ENCODE measurements at places on chromosomes 13 and 19.

DNA sequence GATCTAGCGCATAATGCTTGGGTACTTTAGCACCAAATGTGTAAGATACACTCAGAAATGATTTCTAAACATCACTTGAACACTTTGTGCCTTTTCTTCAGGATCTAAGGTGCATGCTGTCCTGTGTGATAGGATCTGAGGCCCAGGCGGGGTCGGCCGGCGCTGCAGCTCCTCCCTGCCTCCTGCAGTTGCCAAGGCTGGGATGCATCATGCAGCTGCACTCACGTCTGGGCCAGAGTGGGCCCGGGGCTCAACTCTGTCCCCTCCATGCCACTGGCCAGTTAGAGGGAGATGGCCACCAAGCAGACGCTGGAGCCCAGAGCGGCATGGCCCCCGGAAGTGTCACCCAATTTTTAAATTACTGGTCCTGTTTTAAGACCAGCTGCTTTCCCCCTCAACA lies 29.3 kb upstream of the CD33 start:
- DNase-seq: no peak
- no peaks in the 10 kb centered on the region for H3K36me3 ChIP-seq
- no peaks in the 10 kb centered on the region for H3K4me1 ChIP-seq
- H3K4me3 ChIP-seq: no peak overlapping the region

GRCh38 chr19:45391346-45391745 lies 13.5 kb downstream of the PPP1R13L start:
- H3K4me1 ChIP-seq: no peaks in the 10 kb centered on the region
- no peak overlapping the region for H3K27ac ChIP-seq
- no peak for DNase-seq
- H3K36me3 ChIP-seq: peaks cover 20% of the 10 kb centered on the region

- H3K27me3 ChIP-seq: peaks cover 2% of the 10 kb centered on the region
- no peak for DNase-seq
- H3K4me1 ChIP-seq: no peaks in the 10 kb centered on the region
- H3K27ac ChIP-seq: no peak overlapping the region
- no peaks in the 10 kb centered on the region for H3K36me3 ChIP-seq
Measured at GRCh38 chr19:30742406-30742938, 370.3 kb downstream of the ZNF536 start.

GRCh38 chr19:5049561-5049960 lies 80.6 kb downstream of the KDM4B start:
- H3K4me1 ChIP-seq: peaks cover 35% of the 10 kb centered on the region
- H3K27ac ChIP-seq: no peak overlapping the region

DNA sequence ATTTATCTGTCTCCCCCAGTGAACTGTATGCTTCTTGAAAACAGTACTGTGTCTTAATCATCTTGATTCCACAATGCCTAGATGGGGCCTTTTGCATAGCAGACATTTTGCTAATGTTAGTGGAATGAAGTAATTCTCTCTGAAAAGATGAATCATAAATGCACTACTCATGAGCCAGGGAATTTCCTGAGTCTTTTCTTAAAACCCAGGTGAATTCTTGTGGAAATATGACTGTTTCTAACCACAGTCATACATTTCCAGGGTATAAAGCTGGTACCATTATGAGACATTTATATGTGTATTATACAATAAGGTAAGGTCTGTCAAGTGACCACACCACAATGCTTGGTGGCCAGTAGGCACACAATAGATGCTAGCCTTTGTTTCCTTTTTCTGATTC lies 5.5 kb upstream of the KCTD4 start:
- peaks cover 4% of the 10 kb centered on the region for H3K4me1 ChIP-seq
- no peak for DNase-seq
- peaks cover 3% of the 10 kb centered on the region for H3K36me3 ChIP-seq

DNA sequence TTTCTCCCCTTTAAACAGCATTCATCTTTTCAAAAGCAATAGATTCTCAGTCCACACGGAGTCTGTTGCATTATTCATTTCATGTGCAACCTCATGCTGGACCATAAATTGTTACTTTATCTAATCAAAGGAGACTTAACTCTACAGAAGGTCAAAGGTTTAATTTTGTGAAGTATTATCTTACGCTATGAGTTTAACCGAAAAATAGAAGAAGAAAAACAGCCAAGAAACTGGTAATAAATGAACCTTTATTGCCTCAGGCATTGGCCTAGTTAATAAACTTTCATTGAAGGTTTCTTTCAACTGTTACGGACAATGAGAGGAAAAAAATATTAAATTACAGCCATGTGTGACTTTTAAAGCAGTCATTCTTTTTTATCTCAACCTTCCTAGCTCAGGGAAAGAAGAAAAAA lies 223.6 kb downstream of the DACH1 start:
- no peak overlapping the region for H3K27ac ChIP-seq
- DNase-seq: no peak
- H3K27me3 ChIP-seq: no peaks in the 10 kb centered on the region
- no peak overlapping the region for H3K4me3 ChIP-seq
- no peaks in the 10 kb centered on the region for H3K36me3 ChIP-seq
- no peaks in the 10 kb centered on the region for H3K4me1 ChIP-seq

DNA sequence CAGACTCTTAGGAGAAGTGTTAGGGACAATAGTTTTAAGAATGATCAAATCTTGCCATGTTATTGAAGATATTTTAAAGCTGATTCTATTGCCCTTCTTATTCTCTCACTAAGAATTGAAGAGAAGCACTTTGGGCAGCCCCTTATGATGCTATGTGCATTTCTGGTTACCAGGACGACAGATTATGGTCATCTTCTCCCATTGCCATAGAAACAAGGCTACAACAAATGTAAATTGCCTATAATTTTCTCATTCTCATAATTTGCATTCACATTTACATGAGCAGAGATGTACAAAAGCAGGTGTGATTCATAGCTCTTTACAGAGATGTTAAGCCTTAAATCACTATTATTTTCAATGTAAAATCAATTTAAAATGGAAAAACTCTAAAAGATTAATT lies 137.3 kb upstream of the PCDH9 start:
- H3K27me3 ChIP-seq: no peaks in the 10 kb centered on the region
- H3K27ac ChIP-seq: no peak overlapping the region
- H3K36me3 ChIP-seq: no peaks in the 10 kb centered on the region
- no peak for DNase-seq
- H3K4me3 ChIP-seq: no peak overlapping the region
- H3K4me1 ChIP-seq: no peaks in the 10 kb centered on the region

Measured in lower lobe of right lung (tissue), 2 donors.